Muscle of leg (tissue), 16 donors: ENCODE measurements at places on chromosomes 6 and 20. TPM values are rescaled to one million over a fixed set of nuclear protein-coding genes. Genes with fewer than 3 reads are reported as not detected.

GRCh38 chr6:61809004-61809595 is 476.9 kb downstream of the KHDRBS2 start:
- peak; percentile 48 for DNase-seq
- no peaks in the 10 kb centered on the region for H3K36me3 ChIP-seq
- no peaks in the 10 kb centered on the region for H3K4me1 ChIP-seq
- H3K27me3 ChIP-seq = no peaks in the 10 kb centered on the region
- no peak overlapping the region for H3K4me3 ChIP-seq

The BPIFB1 gene
- not detected for polyA plus RNA-seq

The OR2J3 gene
- polyA plus RNA-seq = not detected

The ASIP gene
- polyA plus RNA-seq = 0.42 TPM

DNA sequence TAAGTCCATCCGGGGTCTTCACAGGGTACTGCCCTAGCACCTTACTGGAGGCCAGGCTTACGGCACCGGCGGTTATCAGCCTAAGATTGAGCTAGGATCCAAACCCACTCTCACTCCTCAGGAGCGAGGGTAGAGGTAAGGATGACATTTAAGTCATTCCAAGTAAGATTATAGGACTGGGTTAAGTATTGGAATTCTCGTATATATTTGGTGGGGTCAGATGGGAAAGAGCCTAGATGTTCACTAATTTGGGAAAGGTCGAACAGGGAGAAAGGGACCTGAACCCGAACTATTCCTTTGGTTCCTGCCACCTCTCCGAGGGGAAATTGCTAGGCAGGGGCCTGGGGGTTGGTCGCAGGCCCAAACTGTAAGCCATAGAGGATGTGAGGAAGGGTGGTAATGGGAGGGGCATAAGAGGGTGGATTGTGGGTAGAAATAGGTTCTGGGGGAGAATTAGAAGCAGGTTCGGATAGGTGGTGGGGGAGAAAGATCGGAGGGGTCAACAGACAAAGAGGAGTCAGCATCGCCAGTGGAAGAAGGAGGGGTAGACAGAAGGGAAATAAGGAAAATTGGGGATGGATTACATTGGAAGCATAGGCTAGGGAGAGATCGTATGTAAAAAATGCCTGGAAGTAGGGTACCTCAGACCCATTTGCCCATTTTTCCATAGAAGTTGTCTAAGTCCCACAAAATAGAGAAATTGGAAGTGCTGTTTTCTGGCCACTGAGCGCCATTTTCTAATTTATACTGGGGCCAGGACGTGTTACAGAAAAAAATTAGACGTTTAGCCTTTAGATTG is 747.1 kb upstream of the ADGRB3 start:
- no peaks in the 10 kb centered on the region for H3K36me3 ChIP-seq
- no peaks in the 10 kb centered on the region for H3K27me3 ChIP-seq
- DNase-seq = no peak
- H3K4me3 ChIP-seq = no peak overlapping the region

DNA sequence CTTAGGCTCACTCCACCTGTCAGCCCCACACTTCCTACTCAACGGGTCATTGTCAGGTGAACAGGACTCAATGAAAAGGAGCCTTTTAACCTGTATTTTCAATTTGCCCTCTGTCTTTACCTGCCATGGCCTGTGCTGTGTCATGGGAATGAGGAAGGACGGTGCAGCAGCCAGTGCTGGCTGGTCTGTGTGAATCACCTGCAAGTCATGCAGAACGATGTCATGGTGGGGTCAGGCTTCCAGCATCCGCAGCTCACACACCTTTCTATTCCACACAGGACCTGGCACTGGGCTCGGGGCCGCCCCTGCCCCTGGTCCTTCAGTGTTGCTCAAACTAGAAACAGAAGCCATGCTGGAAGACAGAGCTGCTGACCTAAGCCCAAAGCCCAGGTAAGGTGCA is 188.7 kb upstream of the GMDS start:
- peaks cover 2% of the 10 kb centered on the region for H3K27me3 ChIP-seq
- DNase-seq = no peak
- peaks cover 4% of the 10 kb centered on the region for H3K4me1 ChIP-seq
- no peaks in the 10 kb centered on the region for H3K36me3 ChIP-seq
- H3K27ac ChIP-seq = no peak overlapping the region

DNA sequence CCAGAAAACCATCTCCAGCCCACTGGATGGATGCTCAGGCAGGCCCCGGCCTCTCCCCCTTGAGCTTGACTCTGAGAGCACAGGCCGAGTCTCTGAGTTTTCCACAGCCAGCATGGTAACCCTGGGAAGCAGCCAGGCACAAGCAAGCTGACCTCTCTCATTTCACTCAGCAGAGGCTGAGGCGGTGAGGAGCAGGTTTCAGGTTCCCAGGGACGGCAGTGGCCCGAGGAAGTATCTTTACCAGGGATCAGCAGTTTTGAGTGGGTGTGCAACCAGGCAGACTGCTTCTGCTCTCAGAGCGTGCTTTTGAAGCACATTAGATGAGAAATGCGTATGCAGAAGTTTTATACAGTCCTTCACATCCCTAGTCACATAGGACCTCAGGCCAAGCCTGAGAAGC is 12.6 kb downstream of the HCK start:
- no peaks in the 10 kb centered on the region for H3K36me3 ChIP-seq
- no peaks in the 10 kb centered on the region for H3K4me1 ChIP-seq
- H3K27me3 ChIP-seq = peaks cover 14% of the 10 kb centered on the region

DNA sequence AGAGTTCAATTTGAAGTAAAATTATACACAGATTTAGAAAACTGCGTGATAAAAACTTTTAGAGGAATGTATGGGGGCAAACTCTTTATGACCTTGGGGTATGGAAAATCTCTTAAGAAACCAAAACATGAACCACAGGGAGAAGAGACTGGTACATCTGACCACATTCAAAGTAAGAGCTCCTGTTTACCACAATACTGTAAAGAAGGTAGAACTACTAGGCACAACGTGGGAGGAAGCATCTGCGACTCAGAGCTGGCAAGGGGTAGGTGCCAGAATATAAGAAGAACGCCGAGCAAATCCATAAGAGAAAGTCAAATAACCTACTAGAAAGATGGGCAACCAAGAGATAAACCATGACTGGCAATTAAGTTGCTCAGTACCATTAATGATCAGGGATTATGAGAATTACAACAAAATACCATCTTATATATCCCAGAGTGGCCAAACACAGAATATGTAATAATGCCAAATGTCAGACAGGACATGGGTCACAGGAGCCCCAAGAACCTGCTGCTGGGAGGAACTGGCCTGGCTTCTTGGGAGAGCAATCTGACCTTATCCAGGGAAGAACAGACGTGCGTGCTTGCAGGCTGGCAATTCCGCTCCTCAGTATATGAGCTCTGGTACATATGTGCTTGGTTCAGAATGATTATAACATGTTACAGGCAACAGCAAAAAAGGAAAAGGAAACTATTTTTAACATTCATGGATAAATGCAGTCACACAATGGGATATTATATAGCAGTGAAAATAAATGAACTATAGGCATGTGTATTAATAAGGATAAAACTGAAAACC is 50.2 kb downstream of the INSM1 start:
- H3K36me3 ChIP-seq = no peaks in the 10 kb centered on the region
- no peak overlapping the region for H3K27ac ChIP-seq
- peaks cover 2% of the 10 kb centered on the region for H3K4me1 ChIP-seq
- no peak overlapping the region for H3K4me3 ChIP-seq

- H3K4me1 ChIP-seq = no peaks in the 10 kb centered on the region
- H3K27me3 ChIP-seq = no peaks in the 10 kb centered on the region
- H3K27ac ChIP-seq = no peak overlapping the region
Observed at GRCh38 chr20:32337937-32338661, 20.0 kb upstream of the ASXL1 start.

DNA sequence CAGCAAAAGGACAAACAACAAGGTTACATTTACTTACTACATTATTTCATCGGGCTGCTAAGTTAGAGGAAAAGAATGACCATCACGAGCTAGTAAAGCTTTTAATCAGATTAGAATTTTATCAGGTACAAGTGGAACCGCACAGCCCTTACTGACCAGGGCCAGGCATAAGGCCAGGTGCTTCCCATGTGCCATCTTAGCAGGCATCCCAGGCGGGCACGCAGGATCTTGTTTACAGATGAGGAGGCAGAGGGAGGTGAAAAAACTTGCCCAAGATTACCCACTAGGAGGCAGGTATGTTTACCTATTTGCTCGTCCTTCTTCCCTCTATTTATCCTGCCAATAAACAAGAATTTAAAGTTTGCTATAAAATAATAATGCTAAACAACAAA is 10.7 kb downstream of the EZR start:
- no peaks in the 10 kb centered on the region for H3K27me3 ChIP-seq
- H3K27ac ChIP-seq = no peak overlapping the region
- peaks cover 4% of the 10 kb centered on the region for H3K4me1 ChIP-seq
- no peak for DNase-seq
- H3K4me3 ChIP-seq = no peak overlapping the region

- no peaks in the 10 kb centered on the region for H3K36me3 ChIP-seq
- peaks cover 29% of the 10 kb centered on the region for H3K27me3 ChIP-seq
- no peaks in the 10 kb centered on the region for H3K4me1 ChIP-seq
- DNase-seq = no peak
Observed at GRCh38 chr20:56945901-56946300, 316.8 kb downstream of the TFAP2C start.

DNA sequence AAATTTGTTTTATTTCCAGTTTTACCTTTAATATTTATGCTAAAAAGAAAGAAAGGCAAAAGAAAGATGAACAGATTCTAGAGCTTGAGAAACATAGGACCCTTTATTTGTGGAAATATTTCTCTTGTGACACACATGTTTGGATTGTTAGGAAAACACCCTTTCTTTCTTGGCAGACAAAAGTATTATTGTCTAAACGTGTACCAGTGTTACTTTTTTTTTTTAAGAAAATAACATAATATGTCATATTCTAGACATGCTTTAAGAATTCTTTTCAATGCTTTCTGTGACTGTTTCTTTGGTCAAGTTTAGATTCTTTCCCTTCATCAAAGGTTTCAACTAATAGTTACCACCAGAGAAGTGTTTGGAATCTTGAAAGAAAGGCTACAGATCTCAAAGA is 183.4 kb upstream of the CNR1 start:
- no peaks in the 10 kb centered on the region for H3K27me3 ChIP-seq
- H3K4me3 ChIP-seq = no peak overlapping the region
- no peak for DNase-seq
- no peak overlapping the region for H3K27ac ChIP-seq
- no peaks in the 10 kb centered on the region for H3K4me1 ChIP-seq
- no peaks in the 10 kb centered on the region for H3K36me3 ChIP-seq

The NNAT gene
- polyA plus RNA-seq = 532 TPM

GRCh38 chr6:63418741-63419140 is 99.0 kb upstream of the LGSN start:
- no peaks in the 10 kb centered on the region for H3K36me3 ChIP-seq
- peak; percentile 3 for DNase-seq
- H3K4me3 ChIP-seq = no peak overlapping the region
- H3K27ac ChIP-seq = no peak overlapping the region

- H3K4me3 ChIP-seq = no peak overlapping the region
- no peaks in the 10 kb centered on the region for H3K36me3 ChIP-seq
- no peak overlapping the region for H3K27ac ChIP-seq
- no peak for DNase-seq
Observed at GRCh38 chr6:166257911-166258318, 50.3 kb downstream of the PRR18 start.

DNA sequence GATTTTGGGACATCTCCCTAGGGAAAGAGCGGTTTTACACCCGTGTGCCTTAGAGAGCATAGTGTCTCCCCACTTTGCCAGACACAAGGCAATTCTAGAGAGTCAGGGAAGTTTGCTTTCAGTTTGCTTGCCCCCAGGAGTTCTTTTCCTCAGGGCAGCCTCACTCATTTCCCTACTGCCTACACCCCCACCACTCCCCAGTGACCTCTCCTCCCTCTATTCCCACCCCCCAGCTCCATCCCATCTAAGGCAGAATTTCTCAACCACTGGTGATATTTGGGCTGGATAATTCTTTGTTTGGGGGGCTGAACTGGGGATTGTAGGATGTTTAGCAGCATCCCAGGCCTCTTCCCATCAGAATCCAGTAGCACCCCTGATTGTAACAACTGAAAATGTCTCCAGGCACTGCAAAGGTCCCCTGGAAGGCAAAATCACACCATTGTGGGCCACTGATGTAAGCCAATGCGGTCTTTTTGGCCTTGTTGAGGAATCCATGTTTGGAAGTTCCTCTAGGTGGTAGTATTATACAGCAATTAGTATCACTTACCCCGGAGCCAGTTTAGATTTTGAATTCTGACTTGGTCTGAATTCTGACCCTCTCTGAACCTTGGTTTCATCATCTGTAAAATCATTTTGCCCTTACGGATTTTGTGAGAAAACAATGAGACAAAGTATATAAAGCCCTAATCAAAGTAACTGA is 1.3 kb downstream of the EPPIN start:
- peak; percentile 13 for DNase-seq
- peaks cover 4% of the 10 kb centered on the region for H3K27me3 ChIP-seq
- no peaks in the 10 kb centered on the region for H3K4me1 ChIP-seq
- H3K27ac ChIP-seq = no peak overlapping the region
- no peak overlapping the region for H3K4me3 ChIP-seq

- peaks cover 12% of the 10 kb centered on the region for H3K36me3 ChIP-seq
- H3K4me1 ChIP-seq = no peaks in the 10 kb centered on the region
- DNase-seq = no peak
- H3K4me3 ChIP-seq = no peak overlapping the region
Observed at GRCh38 chr6:160130729-160131484, 9.3 kb downstream of the SLC22A1 start.

The OLIG3 gene
- not detected for polyA plus RNA-seq

DNA sequence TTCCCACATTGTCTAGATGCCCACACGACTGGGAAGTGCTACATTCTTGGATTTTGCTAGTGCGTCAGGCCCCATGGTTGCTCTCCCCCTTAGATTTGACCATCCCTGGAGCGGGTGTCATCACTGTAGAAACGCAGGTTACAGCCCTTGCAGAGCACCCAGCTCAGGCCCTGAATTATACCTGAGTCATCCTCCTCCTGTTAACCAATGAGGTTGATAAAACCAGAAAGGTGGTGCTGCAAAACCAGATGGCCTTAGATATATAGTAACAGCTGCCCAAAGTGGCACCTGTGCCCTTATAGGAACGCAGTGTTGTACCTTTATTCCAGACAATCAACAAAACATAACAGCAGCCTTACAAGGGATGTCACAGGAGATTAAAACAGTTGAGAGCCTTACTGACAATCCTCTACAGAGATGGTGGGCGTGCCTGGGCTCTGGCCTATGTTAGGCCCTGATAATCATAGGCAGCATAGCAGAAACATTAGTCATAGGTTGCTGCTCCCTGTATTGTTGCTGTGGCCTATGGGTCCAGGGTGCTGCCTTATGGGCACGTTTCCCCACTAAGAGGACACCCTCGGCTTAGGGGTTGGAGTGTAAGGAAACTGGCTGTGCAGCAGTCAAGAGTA is 33.6 kb upstream of the HSF2 start:
- no peak overlapping the region for H3K4me3 ChIP-seq
- no peaks in the 10 kb centered on the region for H3K36me3 ChIP-seq
- no peak overlapping the region for H3K27ac ChIP-seq

DNA sequence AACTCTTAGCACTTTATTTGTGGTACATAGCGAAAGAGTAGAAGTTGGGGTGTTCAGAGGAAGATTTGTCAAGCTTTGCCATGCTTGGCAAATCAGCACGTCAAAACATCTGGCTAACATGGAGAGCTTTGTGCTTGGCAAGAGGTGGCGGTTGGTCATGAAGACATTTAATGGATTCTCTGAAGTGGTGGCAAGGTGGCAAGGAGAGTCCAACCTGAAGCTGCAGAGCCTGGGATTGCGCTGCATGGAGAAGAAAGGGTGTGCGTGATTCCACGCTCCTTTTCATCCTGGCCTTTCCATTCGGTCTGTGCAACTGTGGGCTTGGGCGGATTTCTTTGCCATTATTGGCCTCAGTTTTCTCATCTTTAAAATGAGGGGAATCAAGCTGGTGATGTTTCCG is 3.1 kb downstream of the PYGB start:
- H3K36me3 ChIP-seq = no peaks in the 10 kb centered on the region
- no peaks in the 10 kb centered on the region for H3K27me3 ChIP-seq
- DNase-seq = no peak
- no peak overlapping the region for H3K27ac ChIP-seq
- peaks cover 14% of the 10 kb centered on the region for H3K4me1 ChIP-seq
